ENCODE measurements at places on chromosomes 7 and 10. TPM values are rescaled to one million over a fixed set of nuclear protein-coding genes. Genes with fewer than 3 reads are reported as not detected.

The TCAF2 gene
- 4.6 TPM for total RNA-seq

The OR2A12 gene
- total RNA-seq, result not detected

DNA sequence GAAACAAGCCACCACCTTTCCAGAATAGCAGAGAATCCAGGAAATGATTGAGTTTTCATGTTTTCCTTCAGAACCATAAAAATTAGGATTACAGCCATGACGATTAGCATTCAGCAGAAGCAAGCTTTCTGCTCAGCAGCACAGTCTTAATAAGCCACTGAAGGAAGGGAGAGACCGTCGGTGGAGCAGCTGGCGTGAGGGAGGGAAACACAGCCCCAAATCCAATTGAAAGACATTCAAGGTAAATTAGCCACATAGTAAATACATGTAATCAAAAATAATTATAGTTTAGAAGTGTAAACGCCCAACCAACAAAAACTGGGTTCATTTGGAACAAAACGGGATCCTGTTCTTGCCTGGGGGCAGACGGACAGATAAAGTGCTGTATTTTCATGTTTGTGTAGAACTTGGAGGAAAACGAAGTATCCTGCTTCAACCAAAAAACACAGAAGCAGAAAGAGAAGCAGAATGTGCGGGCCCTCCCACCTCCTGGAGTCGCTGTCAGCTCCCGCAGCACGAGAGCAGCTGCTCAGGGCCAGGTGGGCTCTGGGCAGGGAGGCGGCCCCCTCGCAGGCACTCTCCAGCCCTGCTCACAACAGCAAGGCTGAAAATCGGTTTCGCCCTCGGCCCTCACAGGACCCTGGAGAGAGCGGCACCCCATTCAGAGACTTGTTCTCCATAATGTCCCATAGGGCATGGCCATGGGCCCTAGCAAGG, 84.9 kb downstream of the TCERG1L start:
- H3K27ac ChIP-seq, result no peak overlapping the region
- no peak for DNase-seq
- H3K4me3 ChIP-seq, result no peak overlapping the region
- H3K27me3 ChIP-seq, result no peaks in the 10 kb centered on the region

DNA sequence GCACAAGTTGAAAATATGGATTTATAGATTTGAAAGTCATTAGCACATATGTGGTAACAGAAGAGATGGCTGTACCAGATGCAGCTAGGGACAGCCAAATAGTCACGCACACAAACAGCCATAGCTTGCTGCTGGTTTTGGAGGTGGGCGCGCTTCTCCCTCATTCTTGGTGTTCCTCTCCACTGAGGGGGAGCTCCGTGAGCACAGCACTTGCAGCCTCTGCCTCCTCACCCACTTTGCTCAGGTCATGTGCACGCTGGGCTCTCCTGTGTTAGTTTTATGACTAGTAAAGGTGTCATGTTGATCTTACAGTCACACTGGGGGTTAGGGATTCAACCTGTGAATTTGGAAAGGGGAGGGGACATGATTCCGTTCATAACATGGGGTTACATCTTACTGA, 8.5 kb upstream of the ZNF786 start:
- no peak overlapping the region for H3K4me3 ChIP-seq
- H3K27me3 ChIP-seq, result no peaks in the 10 kb centered on the region
- H3K27ac ChIP-seq, result no peak overlapping the region
- H3K36me3 ChIP-seq, result no peaks in the 10 kb centered on the region

GRCh38 chr7:67056683-67057082, 60.0 kb downstream of the TYW1 start:
- H3K27ac ChIP-seq, result no peak overlapping the region
- H3K4me3 ChIP-seq, result no peak overlapping the region
- no peak for DNase-seq
- no peaks in the 10 kb centered on the region for H3K4me1 ChIP-seq

The ABCB4 gene
- 0.33 TPM for total RNA-seq

The SEMA4G gene
- 2.9 TPM for total RNA-seq

- no peak overlapping the region for H3K27ac ChIP-seq
- H3K4me1 ChIP-seq, result peaks cover 7% of the 10 kb centered on the region
- no peak overlapping the region for H3K4me3 ChIP-seq
These were observed 58.6 kb upstream of the OPALIN start for GRCh38 chr10:96417441-96417840.

- H3K4me1 ChIP-seq, result no peaks in the 10 kb centered on the region
- no peak for DNase-seq
- no peak overlapping the region for H3K4me3 ChIP-seq
- no peaks in the 10 kb centered on the region for H3K27me3 ChIP-seq
These were observed 158.0 kb upstream of the ITGB1 start for GRCh38 chr10:33115738-33116719.

The AMPH gene
- 15.1 TPM for total RNA-seq

- H3K4me3 ChIP-seq, result no peak overlapping the region
- no peaks in the 10 kb centered on the region for H3K4me1 ChIP-seq
These were observed 38.5 kb upstream of the STEAP4 start for GRCh38 chr7:88344956-88345832.

- no peak for DNase-seq
- H3K36me3 ChIP-seq, result no peaks in the 10 kb centered on the region
- H3K27ac ChIP-seq, result no peak overlapping the region
- no peaks in the 10 kb centered on the region for H3K4me1 ChIP-seq
- no peaks in the 10 kb centered on the region for H3K27me3 ChIP-seq
These were observed 291.7 kb upstream of the HABP2 start for GRCh38 chr10:113261161-113261560.

Measured in breast epithelium (tissue), 4 donors.